ENCODE measurements at places on chromosomes 7 and 10.

- DNase-seq = peak; percentile 29
Measured at GRCh38 chr7:133253519-133253875, 619 bp downstream of the EXOC4 start.

DNA sequence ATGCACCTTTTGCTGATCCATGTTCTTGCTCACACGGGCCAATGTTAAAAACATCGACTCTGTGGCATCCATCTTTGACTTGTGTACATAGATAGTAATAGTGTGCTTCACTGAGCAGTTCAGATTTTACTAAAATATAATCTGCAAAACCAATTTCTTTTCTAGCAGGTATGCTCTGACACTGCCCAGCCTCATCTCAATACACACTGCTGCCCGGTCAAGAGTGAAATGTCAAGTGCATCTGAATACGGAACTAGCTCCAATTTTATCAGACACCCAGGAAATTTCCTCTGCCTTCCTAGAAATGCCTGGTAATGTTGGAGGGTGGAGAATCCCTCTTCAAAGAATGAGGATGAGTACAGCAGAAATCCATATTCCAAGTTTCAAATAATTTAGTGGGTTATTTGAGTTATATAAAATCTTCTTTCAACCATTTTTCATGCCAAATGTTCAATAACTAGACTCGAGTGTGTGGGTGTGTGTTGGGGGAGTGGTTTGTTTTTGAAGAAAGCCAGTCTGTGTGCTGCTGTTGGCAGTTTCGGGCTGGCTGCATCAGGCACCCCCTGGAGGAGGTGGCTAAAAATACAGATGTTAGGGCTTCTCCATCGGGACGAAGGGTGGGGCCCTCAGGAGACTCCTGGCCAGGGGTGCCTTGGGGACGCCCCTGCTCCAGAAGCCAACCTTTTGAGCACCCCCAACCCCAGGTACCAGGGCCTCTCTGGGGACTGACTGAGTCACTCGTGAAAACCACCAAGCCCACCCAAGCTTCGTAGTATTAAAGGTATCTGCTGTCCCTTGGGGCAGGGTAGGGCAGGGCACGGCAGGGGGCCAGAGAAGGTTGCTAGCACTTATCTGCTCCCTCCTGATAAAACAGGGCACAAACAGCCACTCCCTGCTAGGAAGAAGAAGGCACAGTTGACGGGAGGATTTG, 15.4 kb downstream of the CTBP2 start:
- peak; percentile 20 for DNase-seq

DNA sequence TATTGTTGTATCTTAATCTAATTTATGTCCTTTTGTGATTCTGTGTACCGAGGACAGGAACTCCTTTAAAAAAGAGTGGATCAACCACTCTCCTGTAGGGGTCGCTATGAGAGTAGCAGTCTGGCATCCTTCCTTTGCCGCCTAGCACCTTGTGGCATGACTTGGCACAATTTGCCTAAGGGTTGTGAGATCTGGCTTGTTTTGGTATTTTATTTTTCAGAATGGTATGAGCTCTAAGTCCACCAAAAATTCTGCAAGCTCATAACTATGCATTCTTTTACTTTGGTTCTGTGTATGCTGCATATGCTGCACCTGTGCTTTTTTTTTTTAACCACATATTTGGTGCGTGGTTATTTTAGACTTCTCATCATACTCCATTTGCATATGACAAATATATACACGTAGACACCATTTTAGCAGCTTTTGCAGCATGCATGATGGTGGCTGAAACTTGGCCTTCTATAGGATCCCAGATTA, 112.8 kb downstream of the CDK14 start:
- DNase-seq = peak; percentile 6

DNA sequence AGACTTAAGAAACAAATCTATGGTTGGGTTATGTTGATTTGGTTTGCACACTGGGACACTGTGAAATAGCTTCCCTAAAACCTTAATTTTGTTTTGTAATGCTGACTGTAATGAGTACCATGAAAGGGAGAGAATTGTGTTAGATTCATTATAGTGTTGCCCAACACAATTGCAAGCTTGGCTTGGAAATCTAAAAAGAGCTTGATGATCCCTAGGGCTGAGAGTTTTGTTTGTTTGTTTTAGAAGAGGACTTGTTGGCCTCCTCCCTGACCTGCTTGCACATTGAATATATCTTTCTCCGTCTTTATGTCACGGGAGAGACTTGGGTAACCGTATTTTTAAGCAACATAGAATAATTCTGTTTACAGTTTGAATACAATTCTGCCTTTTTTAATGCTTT, 410.1 kb downstream of the ARL4A start:
- DNase-seq = no peak

DNA sequence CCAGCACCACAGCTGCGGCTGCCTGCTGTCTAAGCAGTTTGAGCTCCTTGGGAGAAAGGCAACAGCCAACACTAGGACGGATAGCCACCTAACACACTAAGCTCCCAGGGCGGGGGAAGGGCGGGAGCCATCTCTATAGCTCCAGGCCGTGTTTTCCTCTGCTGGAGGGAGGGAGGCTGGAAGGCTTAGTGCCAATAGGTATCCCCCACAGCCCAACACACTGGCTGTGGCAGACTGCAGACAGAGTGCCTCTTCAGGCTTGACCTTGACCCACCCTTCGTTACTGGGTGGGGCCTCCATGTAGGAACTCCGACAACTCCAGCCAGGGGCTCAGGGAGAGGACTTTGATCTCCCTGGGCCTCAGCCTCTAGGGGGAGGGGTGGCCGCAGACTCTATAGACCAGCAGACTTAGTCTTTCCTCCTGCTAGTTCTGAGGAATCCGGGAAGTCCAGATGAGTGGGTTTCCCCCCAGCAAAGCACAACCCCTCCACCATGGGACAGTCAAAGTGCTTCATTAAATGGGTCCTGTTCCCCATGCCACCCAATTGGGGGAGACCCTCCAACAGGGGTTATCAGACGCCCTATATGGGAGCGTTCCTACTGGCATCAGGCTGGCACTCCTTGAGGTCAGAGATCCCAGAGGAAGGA, 314.4 kb upstream of the MKI67 start:
- DNase-seq = no peak

GRCh38 chr10:83848677-83849076, 290.6 kb upstream of the GHITM start:
- DNase-seq = no peak

DNA sequence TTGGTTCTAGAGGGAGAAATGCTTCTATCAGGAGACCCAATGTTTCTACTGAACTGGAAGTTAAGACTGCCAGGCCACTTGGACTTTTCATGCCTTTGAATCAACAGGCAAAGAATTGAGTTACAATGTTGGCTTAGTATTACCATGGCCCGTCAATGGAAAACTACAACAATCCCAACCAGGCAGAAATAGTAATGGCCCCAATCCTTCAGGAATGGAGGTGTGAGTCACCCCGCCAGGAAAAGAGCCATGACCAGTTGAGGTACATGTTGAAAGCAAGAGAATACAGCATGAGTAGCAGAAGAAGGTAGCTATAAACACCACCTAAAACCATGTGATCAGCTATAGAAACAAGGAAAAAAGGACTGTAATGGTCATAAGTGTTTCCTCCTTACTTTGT, 101.9 kb downstream of the DGKB start:
- no peak for DNase-seq
